ENCODE measurements at places on chromosomes 7 and 10.

- no peak for DNase-seq
Measured at GRCh38 chr7:135877805-135878204, 99.4 kb downstream of the MTPN start.

GRCh38 chr10:31620226-31621151 lies 301.5 kb downstream of the ZEB1 start:
- DNase-seq = no peak

GRCh38 chr10:112471878-112472487 lies 25.0 kb downstream of the VTI1A start:
- no peak for DNase-seq

DNA sequence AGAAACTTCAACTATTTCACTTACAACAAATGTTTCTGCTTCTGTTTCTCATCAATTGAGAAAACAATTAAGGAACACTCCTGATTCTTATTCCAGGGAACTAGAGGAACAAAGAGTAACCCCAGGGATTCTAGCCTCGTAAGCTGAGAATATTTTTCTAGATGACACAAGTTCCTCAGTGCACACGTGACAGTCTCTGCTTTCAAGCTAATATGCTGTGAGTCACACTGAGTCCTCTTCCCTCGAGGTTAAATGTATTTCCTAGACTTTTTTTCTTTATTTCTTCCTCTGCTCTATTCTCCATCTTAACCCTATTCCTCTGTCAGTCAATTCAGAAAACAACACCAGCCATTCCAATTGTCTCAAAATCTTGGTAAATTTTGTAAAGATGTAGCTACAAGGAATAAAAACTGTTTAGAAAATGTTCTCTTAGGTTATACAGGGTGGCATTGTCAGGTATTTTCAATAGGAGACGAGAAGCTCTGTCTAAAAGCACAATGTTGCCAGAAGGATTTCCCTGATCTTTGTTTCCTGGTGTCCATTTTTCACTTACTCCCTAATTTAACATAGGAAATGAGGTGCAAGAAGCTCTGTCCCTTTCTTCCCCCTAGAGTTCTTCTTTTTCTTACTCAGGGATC lies 5.8 kb upstream of the C1GALT1 start:
- DNase-seq = no peak

DNA sequence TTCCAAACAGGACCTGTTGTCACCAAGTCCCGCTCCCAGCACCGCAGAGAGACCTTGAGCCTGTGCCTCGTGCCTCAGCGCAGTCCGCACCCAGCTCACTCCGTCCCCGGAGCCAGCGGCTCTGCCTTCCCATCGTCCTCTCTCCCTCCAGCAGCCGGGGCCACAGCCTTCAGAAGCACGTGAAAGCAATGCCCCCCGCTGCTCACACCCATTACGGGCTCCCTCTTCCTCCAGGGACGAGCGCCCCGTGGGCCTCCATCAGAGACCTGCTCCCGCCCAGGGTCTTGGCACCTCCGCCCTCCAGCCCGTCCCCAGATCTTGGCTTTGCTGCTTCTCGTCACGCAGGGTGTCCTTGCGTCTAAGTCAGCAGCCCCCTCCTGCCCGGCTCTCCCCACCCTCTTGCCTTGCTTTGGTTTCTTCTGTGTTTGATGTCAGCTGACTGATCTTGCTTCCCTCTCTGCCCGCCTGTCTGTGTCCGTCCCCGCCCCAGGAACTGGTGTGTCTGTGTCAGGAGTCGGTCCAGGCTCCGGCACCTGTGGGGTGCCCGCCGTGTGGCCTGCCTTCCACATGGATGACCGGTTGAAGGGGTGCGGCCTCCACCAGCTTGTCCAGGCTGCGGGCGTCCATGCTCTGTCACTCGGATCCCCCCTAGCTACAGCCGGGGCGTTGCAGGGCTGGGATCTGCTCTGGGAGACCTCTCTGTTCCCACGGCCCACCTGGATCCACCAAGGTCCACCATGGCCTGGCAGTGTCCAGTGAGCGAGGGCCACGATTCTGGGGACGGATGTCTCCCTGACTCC lies 61.9 kb downstream of the FOXL3 start:
- DNase-seq = no peak

GRCh38 chr10:21733710-21734109 lies 199.7 kb downstream of the MLLT10 start:
- no peak for DNase-seq

- DNase-seq = no peak
Measured at GRCh38 chr7:40199076-40199802, 64.4 kb downstream of the SUGCT start.

- no peak for DNase-seq
Measured at GRCh38 chr7:134737566-134738345, 41.7 kb upstream of the CALD1 start.

DNA sequence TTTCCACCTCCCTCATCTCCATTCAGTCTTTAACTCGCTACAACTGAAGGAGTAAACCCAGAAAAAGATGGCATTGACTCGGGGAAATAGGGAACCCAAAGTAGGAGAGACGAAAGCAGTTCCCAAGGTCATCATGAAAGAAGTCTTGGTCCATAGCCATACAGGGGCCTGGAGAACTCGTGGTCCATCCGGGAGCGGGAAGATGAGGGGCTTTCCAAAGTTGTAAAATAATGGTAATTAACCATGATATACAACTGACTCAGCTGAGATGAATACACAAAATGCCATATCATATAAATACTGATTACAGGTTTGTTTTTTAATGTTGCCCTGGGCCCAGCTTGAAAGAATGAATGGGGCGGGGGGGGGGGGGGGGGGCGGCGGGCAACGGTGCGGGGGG lies 32.3 kb downstream of the RBM17 start:
- no peak for DNase-seq

- DNase-seq = no peak
Measured at GRCh38 chr10:93766918-93767317, 9.2 kb downstream of the LGI1 start.

DNA sequence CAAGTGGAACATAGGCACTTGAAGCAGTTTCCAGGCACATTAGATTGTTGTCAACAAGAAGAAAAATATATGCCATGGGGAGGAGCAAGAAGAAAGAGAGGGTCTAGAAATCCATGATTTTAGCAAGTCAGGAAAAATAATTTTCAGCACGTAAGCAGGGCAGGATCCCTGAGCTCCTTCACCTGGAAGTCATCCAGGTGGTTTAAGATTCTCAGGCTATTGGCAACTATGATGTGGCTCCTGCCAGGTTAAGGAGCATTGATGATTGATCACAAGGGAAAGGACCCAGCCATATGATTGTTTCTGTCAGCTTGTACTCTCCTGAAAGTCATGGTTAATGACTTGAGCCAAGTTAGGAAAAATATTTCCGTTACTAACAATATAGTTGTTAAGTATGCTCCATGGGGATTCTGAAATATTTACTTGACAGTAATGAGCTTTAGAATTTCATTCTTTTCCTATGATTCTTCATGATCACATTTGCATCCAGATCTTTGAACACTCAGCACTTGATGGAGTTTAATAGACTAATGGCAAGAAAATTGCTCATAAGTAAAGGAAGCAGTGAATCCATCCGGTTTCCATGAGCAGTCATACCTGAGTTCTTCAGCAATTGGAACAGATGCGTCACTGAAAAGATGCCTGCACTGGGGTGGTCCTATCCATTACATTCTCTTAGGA lies 209.1 kb downstream of the BICC1 start:
- DNase-seq = no peak

DNA sequence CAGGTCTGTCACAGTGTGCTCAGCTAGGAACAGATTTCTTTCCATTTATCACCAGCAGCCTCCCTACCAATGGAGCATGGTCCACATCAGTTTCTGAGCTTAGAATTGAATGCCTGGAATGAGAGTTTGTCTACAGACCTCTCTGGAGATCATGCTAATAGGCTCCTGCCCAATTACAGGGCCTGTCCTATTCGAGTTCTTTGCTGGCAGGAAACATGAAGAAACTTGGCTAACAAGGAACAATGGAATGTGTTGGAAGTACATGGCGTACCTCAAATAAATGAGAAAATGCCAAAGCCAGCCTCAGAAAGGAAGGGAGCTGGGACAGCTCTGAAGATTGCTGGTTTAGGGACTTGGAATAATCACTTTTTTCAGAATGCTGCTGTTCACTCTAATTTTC lies 186.0 kb upstream of the AKR1E2 start:
- no peak for DNase-seq

GRCh38 chr10:96906864-96907263 lies 74.8 kb downstream of the LCOR start:
- no peak for DNase-seq

- no peak for DNase-seq
Measured at GRCh38 chr7:73964786-73965185, 63.2 kb upstream of the ELN start.

- DNase-seq = no peak
Measured at GRCh38 chr10:126171555-126171954, 216.7 kb downstream of the ADAM12 start.

DNA sequence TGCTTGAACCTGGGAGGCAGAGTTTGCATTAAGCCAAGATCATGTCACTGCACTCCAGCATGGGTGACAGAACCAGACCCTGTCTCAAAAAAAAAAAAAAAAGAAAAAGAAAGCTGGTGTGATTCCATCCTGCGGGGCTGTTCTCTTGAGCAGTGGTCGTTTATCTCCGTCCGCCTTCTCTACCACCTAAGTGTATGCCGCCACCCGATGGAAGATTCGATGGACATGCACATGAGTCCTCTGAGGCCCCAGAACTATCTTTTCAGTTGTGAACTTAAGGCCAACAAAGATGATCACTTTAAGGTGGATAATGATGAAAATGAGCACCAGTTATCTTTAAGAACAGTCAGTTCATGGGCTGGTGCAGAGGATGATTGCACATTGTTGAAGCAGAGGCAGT lies 65.7 kb downstream of the ABRAXAS2 start:
- DNase-seq = no peak

- no peak for DNase-seq
Measured at GRCh38 chr7:1458683-1459511, at the start of gene MICALL2. Gene MICALL2 (minus strand): TSS chr7:1459470. CDS start chr7:1459326, 144 bp downstream.

DNA sequence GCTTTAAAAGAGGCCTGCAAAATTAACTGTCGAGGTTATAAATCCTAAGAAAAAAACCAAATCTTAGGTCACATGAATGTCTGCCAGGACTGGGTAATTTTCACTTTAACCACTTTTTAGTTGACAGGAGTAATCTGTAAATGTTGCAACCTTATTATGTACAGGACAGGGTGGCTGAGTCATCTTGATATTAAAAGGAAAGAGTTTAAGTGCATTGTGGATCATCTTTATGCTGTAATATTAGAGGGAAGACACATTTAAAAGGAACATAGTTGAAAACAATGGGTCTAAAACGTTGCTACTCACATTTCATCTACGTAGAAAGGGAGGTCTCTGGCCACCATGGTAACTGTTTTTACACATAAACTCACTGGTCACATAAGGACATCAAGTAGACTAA lies 115.5 kb downstream of the LSMEM1 start:
- no peak for DNase-seq

DNA sequence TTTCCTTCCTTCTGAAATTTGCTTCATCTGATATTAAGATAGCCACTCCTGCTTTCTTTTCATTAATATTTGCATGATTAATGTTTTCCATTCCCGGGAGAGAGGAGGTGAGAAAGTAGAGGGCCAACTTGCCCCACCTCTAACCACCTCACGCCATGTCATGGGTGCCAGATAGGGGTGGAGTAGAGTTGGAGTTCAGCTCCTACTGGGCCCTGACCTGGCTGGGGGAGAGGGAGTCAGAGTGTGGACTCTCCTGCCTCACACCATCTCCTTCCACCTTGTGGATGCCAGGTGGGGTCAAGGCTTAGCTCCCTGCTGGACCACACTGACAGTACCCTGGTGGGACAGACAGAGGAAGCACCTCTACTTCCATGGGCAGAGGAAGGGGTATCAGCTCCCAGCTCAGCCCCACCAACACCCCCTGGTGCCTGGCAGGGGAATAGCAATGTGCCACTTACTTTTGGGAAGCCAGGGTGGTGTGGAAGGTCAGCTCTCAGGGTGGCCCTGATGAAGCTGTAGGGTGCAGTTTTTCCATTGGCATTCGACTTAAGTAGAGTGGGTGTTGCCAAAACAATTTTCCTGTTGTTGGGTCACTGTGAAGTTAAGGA lies 28.0 kb downstream of the CHST12 start:
- no peak for DNase-seq

GRCh38 chr10:101612872-101613271 lies 24.8 kb downstream of the DPCD start:
- no peak for DNase-seq

DNA sequence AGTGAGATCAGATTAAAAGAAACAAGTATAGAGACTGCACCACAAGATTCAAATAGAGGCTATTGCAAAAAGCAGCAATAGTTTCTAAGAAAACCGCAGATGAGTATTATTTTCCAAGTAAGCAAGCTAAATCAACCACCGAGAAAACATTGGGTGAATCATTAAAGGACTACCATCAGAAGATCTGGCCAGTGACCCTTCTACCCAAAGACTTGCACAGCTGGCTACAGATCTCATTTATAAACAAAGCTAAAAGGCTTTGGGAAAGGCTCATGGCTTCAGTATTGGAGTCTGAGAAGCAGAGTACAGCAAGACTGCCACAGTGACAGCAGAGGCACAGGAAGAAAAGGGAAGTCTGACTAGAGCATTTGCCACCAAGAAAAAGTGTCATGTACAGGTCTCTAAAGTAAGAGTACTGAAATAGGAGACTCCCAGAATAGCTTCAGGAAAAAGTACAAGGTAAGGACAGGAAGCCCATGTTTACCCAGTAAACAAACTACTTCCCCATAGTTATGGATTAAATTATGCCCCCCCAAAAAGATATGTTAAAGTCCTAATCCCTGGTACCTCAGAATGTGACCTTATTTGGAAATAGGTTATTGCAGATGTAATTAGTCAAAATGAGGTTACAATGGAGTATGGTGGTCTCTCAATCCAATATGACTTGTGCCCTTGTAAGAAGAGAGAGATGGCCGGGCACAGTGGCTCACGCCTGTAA lies 19.0 kb downstream of the STEAP1 start:
- DNase-seq = no peak

- no peak for DNase-seq
Measured at GRCh38 chr7:94897541-94897940, 9.9 kb upstream of the PPP1R9A start.
